ENCODE measurements at places on chromosomes 11 and 22.
A peak's percentile ranks its signal among the peaks of the same experiment; 100 is the strongest.

DNA sequence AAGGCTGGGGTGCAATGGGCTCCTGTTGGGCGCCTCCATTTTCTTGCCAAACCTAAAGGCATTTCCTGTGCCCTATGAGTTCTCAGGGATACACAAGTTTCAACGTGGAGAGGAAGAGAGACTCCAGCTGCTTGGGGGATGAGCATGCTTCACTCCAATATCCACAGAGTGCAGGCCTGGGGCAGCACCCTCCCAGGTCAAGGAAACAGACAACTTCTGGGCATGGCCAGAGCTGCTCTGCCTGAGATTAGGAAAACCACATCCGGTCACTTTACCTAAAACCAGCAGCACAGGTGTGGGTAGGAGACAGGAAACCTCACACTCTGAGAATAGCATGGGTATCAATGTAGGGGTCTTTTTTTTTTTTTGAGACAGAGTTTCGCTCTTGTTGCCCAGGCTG, 28.7 kb downstream of the TMEM184B start:
- DNase-seq, result no peak

GRCh38 chr22:48327721-48328120, 1500.0 kb downstream of the BRD1 start:
- no peak for DNase-seq

- no peak for DNase-seq
These were observed 39.1 kb upstream of the POU2AF2 start for GRCh38 chr11:111206472-111206871.

DNA sequence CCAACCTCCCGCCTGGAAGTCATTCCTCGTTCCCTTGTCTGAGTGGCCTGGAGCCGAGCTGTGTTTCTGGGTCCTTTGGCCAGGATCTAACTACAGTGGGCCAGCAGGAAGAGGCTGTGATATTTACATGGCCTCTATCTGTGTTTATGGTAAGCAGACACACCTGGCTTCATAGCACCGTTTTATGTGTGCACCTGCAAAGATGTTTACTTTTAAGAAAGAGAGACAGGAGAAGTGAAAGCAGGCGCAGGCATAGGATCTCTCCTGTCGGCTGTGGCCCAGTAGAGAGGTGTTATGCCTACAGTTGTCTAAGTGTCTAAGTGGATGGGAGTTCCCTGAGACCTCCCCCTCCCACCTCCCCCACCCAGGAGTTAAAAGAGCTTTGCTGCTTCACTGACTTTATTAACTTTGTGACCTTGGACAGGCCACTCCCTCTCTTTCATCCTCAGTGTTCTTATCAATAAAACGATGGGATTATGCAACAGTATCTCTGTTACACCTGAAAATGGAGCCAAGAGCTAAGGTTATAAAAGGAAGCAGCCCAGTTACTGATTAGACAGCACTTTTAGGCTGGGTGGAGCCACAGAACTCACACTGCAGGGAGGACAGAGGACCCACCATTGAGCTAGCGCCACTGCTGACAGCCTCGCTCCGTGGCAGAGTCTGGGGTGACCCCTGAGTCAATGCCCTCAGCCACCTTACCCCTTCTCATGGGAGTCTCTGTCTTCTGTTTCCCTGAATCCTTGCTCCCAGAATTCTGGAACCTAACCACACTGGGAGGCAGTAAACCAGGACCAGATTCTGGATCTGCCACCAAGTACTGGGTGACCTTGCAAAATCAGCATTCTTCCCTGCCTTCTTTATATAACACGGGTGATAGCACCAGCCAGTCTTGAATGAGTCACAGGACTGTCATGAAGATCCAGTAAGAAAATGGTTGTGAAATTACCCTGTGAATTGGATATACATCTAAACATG, 22.0 kb downstream of the ST14 start:
- DNase-seq, result no peak

- no peak for DNase-seq
These were observed 7.2 kb downstream of the TMEM86A start for GRCh38 chr11:18705651-18706281.

GRCh38 chr11:103147627-103148026, 38.4 kb downstream of the DYNC2H1 start:
- DNase-seq, result no peak

DNA sequence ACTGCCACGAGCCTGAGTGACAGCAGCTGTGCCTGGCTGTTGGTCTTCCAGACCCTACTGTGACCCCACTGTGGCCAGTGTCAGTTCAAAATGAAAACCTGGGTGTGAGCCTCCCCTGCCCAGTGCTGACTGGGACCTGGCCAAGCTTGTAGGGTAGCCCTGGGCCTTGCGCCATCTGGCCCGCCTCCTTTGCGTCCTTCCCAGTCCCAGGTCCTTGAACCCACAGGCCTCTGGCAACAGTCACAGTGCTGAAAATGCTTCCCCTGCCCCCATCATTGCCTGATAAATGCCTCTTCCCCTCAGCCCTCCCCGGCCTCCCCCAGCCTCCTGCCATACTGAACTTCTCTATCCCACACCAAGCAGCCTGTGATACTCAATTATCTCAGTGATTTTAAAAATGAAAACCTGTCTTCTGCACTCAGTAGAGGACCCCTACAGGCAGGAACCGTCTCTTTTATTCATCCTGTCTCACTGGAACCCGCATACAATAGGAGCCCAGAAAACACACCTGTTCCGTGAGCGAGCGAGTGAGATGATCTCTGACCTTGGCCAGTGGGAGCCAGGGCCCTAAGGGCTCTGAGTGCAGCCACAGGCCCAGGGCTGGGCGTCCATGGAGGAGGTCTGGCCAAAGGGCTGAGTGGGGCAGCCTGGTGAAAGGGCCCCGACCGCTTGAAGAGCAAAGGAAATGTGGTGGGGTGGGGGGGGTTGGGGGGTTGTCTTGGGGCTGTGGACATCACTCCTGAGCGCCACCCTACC, 49.7 kb upstream of the TTLL12 start:
- no peak for DNase-seq

DNA sequence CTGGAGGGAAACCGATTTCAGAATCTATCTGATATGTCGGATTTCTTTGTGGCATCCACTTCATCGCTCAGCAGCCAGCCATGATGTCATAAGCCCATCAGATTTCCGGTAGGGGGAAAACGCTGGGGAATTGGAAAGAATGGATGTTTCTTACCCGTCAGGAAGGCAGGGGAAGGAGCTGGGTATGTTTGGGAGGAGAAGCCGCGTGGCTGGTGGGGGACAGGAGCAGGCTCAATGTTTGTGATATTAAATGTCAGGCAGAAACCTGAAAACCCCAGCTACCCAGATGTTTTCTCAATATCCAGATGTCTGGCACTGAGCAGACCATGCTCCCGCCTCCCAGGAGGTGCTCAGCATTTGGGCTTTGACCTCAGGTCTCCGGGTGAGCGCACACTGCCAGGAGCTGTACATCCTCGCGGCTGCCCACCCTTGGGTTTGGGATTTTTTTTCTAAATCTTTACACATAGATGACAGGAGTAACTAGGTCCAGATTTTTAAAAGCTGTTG, 67.5 kb downstream of the NFAM1 start:
- DNase-seq, result no peak

DNA sequence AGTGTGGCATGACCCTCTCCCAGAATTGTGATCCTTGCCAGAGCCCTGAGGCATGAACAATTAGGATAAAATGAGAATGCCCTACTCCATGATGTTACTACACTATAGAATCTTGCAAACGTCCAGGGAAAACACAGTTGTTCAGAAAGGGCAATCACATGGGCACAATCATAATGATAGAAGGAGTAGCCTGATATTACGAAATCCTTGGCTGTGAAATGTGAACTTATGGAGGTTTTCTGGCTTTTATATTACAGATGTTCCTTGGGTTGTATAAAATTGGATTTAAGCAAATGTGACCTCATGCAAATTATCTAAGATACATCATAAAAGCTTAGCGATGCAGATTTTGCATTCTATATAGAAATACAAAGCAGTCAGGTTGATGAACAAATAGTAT, 29.4 kb upstream of the TPH1 start:
- no peak for DNase-seq

- DNase-seq, result no peak
These were observed 13.1 kb downstream of the PTPN5 start for GRCh38 chr11:18778468-18778867.

DNA sequence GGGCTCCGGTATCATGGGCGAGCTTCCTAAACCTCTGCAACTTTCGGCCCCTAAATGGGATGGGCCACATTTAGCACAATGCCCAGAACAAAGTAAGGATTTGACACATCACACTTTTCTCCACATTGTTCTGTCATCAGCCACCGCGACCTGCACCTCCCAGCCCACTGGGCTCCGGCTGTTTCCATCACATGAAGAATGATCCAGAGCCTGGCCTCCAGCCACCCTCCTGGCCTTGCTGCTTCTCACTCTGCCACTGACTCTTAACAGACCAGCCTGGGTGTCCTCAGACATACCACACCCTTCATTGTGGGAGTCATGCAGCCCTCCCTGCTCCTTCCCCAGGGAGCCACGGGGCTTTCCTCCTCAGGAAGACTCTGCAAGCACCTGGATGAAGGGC, 113.7 kb downstream of the IGLL1 start:
- no peak for DNase-seq

GRCh38 chr11:72225411-72225951, 914 bp downstream of the INPPL1 start:
- peak; percentile 62 for DNase-seq

- DNase-seq, result no peak
These were observed 1.3 kb upstream of the TBX10 start for GRCh38 chr11:67640758-67641337.

All from natural killer cell (primary cell).